ENCODE measurements at places on chromosomes 3 and 15. TPM values are rescaled to one million over a fixed set of nuclear protein-coding genes. Genes with fewer than 3 reads are reported as not detected.

GRCh38 chr3:129688271-129688895 is 81.9 kb upstream of the PLXND1 start:
- peaks cover 28% of the 10 kb centered on the region for H3K4me1 ChIP-seq
- no peaks in the 10 kb centered on the region for H3K36me3 ChIP-seq
- H3K4me3 ChIP-seq: no peak overlapping the region

DNA sequence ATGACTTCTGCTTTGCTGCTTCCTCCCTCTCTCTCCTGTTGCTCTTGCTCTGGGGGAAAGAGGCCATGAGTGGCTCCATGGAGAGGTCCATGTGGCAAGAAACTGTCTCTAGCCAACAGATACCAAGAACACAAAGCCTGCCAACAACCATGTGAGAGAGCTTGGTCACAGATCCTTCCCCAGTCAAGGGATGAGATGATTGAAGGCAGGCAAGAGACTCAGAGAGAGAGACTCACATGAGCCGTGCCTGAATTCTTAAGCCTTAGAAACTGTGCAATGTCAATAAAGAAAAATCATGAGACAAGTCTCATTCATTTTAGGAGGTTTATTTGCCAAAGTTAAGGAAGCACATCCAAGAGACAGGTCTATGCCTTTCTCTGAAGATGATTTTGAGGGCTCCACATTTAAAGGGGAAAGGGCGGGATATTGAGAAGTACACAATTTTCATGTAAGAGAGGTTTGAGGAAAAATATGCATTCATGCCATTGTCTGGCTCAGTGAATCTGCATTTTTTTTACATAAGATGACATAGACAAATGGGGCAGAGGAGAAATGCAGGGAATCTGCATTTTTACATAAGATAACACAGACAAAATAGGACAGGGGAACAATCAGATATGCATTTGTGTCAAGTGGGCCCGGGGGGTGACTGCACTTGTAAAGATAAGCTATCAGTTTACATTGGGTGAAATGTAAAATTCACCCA is 59.5 kb upstream of the SUCLG2 start:
- no peaks in the 10 kb centered on the region for H3K4me1 ChIP-seq
- H3K4me3 ChIP-seq: no peak overlapping the region
- no peak for DNase-seq
- H3K36me3 ChIP-seq: no peaks in the 10 kb centered on the region
- no peak overlapping the region for H3K27ac ChIP-seq

GRCh38 chr3:190481779-190482178 is 32.1 kb upstream of the TMEM207 start:
- no peak overlapping the region for H3K27ac ChIP-seq
- no peaks in the 10 kb centered on the region for H3K27me3 ChIP-seq
- no peak for DNase-seq
- no peaks in the 10 kb centered on the region for H3K4me1 ChIP-seq

Gene BCL6
- total RNA-seq: 74.0 TPM

Gene SEC61A1
- 137 TPM for total RNA-seq

DNA sequence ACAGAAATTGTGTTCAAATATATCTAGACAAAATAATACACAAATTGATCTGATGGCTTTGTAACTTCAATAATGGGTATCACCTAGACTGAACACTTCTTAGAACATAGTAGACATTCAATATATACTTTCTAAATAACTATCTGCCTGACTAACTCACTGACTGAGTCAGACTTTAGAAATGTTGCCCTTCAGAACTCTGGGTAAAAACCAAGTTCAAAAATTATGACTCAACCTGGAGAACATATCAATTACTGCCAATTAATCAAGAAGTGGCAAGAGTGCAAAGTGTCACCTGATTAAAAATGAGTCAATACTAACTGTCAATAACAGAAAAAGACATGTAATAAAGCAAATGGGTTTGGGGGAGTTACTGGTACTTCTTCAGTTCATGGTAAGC is 144.6 kb upstream of the TMCO5A start:
- H3K27ac ChIP-seq: no peak overlapping the region
- no peaks in the 10 kb centered on the region for H3K4me1 ChIP-seq
- H3K36me3 ChIP-seq: no peaks in the 10 kb centered on the region
- H3K4me3 ChIP-seq: no peak overlapping the region
- no peaks in the 10 kb centered on the region for H3K27me3 ChIP-seq

DNA sequence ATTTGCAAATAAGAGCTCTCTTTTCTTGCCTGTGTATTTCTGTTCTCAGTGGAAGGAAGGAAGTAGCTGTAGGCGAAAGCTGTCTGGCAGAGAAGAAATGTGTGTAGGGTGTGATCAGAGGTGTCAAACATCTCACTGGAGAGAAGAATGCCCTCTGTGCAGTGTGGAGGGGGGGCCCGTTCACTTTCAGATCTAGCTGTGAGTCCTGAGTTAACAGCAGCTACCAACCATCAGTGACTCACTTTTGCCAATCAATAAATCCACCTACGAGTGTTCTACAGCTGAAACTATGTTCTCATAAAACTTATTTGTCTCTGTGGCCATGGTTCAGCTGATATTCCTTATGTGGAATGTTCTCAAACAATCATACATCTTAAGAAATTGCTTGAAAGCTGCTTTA is 103.7 kb downstream of the FRMD4B start:
- no peaks in the 10 kb centered on the region for H3K27me3 ChIP-seq
- no peak overlapping the region for H3K4me3 ChIP-seq
- no peaks in the 10 kb centered on the region for H3K36me3 ChIP-seq
- no peaks in the 10 kb centered on the region for H3K4me1 ChIP-seq
- peak overlapping the region; percentile 51 for H3K27ac ChIP-seq

DNA sequence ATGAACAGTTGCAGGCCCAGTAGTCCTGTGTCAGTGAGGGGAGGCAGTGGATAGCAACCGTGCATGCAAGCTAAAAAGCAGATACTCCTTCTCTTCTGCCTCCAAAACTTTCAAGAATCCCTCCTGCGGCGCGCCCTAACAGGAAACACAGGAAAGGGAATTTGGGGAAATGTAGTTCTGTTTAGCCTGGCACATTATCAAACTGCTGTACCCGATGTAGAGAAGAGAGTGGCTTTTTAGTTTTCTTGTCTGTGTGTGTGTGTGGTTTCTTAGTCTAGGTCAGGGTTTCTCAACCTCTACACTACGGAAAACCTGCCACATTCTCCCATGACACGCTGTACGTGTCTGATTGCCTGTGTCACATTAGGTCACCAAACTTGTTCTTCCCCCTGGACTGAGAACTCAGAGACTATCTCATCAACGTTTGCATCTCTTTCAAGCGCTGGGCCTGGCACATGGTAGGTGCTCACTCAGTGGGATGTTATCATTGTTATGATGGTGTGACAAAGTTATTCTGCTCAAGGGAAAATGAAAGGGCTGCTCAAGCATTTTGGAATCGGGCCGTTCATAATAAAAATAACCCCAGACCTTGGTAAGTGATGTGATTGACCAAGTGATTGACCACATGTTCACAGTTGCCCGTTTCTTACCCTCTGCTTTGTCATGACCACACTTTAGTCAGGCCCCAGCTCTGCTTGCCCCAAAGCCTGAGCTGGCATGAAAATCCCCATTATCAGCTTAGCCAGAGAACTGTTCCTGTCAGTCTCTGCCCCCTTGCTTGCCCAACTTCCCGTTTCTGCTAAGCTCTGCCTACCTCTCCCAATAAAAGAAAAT is 33.2 kb downstream of the TM4SF4 start:
- peaks cover 8% of the 10 kb centered on the region for H3K4me1 ChIP-seq
- no peak overlapping the region for H3K4me3 ChIP-seq
- no peaks in the 10 kb centered on the region for H3K27me3 ChIP-seq

Data from testis (tissue), 5 donors.